ENCODE measurements at places on chromosomes 3 and 15.

- ATAC-seq: peak; percentile 19
These were observed 91.0 kb downstream of the EPHB1 start for GRCh38 chr3:134885877-134886621.

GRCh38 chr3:134680796-134681521, 30.1 kb upstream of the KY start:
- ATAC-seq: no peak

- ATAC-seq: no peak
These were observed 422.4 kb upstream of the ATP11B start for GRCh38 chr3:182370949-182371348.

DNA sequence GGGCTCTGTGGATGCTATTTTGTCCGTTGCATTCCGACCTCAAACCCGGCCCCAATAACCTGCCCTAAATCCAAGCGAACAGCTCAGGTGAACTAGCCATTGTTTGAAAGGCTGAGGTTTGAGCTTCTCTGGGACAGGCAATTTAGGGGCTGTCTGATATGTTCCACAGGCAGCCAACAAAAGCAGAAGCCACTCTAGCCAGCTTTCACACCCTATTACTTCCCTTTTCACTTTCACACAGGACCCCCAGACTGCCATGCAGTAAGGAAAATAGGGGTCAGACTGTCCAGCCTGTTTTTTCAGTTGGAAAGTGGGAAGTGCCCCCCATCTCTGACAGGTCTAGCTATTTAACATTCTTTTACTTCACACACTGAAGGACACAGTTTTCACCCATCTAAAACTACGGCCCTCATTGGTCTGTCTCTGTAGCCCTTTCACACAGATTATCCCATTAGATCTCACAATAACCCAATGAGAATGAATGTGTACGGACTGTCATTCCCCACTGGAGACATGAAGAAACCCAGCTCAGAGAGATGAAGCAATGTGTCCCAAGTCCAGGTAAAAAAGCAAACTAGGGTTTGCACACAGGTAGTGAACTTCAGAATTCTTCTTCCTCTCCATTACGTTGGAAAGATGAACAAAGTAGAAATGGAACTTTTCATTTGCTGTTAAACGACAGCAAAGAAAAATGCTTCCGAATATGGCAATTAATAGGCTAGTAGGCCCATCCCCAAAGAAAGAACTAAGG, 1.9 kb downstream of the CCDC12 start:
- no peak for ATAC-seq

- no peak for ATAC-seq
These were observed 309.7 kb downstream of the LSAMP start for GRCh38 chr3:116135457-116136085.

DNA sequence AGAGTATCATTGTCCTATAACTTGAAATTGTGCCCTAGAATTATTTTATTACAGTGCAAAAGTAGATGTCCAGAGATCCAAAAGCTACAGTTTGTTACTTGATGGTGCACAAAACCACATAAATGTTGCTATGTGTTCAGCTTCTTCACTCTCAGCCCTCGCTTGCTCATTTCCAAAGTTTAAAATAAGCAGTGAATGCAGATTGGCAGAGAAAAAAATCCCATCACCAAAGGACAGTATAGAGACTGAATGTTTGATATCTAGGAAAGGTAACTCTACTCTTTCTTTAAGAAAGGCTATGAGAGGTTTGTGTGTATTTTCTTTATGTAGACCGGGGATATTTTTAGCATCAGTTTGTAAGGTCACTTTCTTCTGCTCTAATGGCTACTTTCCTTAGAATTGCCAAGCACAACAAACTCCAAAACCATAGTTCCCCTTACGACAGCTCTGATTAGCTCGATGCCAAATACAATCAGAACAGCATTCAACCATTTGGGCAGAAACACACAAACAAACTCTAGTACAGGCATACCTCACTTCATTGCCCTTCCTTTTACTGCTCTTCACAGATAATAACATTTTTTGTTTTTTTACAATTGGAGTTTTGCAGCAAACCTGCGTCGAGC, 164.1 kb upstream of the CCDC54 start:
- ATAC-seq: peak; percentile 47

DNA sequence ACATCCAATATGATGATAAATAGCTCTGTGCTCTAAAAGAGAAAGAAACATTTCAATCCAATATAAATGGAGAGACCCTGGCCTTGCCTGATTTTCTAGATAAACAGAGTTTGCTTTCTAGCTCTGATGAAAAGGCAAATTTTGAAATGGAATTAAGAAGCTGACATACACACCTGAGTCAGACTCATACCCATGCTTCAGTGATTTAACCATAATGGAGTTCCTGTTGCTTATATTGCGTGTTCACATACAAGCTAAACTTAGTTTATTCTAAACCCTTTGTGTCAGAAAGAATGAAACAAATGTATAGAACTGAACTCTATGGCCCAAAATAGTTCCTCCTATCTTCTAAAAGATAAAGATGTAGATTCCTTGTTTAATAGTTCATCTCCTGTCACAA, 760.8 kb upstream of the ARPP21 start:
- ATAC-seq: no peak
